ENCODE measurements at places on chromosomes 16 and 17.

GRCh38 chr16:1899641-1900451 lies 18.4 kb downstream of the HS3ST6 start:
- DNase-seq = no peak

GRCh38 chr17:31722251-31723056 lies 136.6 kb downstream of the COPRS start:
- no peak for DNase-seq

DNA sequence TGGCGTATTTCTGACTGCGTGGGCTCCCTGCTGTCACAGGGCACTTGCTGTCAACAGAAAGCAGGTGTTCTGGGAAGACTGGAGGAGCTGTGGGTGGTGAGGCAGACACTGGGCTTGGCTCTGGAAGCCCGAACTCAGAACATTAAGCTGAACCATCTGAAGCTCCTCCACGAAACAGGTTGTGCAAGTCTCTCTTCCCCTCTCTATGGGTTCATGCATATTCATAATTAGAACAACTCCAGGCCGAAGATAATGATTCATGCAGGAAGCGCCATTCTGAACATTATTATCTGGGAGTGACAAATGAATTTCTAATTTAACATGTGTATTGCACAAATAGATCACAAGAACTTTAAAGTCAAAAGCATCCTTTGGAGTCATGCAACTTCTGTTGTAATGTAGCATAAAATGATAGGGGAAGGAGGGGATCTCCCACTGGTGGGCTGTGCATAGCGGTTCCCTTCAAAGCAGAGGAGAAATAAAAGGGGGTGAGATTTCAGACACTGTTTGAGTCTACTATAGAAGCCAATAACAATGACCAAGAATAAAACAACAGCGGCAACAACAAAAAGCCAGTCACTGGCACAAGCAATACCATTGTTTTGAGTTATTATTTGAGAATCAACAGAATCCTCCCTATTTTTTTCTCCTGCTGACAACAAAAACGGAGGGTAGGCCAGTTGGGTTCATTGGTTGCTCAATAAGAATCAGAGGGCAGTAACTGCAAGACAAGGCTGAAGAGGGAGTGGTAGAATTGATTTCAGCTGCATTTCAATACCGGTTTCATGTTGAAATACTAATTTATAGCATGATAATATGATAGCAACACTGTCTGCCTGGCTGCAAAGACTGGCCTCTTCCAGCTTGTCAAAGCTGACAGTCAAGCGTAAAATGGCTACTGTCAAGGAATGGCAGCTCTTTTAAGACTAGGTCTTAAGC lies 407.3 kb downstream of the XYLT1 start:
- no peak for DNase-seq

DNA sequence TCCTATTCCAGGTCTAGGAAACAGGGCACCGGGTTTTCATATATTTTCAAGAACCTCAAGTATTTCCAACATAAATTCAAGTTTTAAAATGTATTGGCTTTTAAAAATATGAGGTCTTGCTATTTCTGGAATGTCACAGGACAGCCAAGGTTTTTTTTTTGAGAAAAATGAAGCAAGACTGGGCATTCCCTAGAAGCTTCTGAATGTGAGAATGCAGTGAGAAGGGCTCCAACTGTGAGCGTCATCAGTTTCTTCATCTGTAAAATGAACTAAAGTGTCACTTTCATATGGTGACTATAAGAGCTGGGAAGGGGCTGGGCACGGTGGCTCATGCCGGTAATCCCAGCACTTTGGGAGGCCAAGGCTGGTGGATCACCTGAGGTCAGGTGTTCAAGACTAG lies 455.8 kb upstream of the MAF start:
- no peak for DNase-seq

DNA sequence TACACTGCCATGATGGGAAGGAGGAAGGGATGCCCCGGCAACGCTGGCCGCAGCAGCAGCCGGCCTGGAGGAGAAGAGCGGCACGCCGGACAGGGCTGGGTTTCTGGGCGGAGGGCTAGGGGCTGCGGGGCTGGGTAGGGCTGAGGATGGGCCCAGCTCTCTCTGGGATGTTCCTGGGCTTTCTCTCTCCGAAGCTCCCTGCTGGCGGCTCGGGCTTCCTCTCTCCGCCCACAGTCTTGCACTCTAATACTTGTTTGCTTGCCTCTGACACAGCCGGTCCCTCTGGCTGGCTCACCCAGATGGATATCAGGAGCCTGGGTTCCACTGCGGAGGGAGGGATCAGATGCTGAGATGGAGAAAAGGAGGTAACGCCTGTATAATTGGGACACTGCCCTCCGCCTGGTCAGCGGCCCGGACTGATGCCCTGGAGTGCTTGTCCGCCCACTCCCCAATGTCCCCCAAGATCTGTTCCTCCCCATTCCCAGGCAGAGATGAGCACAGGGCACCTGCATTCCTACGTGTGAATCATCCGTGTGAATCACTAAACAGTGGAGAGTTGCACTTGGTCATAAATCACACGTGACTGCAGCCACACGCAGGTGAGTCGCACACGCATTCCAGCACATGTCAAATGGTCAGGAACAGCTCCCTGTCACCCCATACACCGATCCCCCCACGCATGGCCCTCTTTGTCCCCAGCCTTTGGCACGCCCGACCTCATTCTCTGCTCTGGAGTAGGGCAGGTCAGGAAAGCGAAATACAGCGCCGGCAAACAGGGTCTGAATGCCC lies at the start of gene ALOXE3:
Gene ALOXE3 (minus strand): TSS at position 535 of the 789 bp plus-strand sequence. CDS start 524 bp downstream, at position 11.
- DNase-seq = peak; percentile 45

DNA sequence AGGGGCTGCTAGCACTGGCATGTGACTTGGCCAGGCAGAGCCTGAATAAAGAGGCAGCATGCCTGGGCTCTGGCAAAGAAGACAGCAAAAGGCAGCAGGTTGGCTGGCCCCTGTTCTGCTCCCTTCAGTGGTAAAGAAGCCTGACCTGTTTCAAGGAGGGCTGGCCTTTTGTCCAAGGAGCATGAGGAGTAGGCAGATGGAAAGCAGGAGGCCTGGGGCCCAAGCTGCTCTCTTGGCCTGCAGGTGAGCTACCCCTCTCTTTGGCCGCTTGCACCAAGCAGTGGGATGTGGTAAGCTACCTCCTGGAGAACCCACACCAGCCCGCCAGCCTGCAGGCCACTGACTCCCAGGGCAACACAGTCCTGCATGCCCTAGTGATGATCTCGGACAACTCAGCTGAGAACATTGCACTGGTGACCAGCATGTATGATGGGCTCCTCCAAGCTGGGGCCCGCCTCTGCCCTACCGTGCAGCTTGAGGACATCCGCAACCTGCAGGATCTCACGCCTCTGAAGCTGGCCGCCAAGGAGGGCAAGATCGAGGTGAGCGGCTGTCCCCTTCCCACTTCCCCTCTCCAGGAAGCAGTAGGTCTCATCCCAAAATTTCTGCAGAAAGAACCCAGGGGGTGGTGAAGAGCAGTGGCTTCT lies 8.0 kb downstream of the TRPV2 start:
- no peak for DNase-seq

GRCh38 chr17:7929158-7930023 lies at the start of gene KCNAB3:
Gene KCNAB3 (minus strand): TSS chr17:7929856. CDS start chr17:7929435, 421 bp downstream.
- peak; percentile 69 for DNase-seq

- peak; percentile 48 for DNase-seq
Observed at GRCh38 chr17:76540381-76541300, 797 bp downstream of the PRCD start.

DNA sequence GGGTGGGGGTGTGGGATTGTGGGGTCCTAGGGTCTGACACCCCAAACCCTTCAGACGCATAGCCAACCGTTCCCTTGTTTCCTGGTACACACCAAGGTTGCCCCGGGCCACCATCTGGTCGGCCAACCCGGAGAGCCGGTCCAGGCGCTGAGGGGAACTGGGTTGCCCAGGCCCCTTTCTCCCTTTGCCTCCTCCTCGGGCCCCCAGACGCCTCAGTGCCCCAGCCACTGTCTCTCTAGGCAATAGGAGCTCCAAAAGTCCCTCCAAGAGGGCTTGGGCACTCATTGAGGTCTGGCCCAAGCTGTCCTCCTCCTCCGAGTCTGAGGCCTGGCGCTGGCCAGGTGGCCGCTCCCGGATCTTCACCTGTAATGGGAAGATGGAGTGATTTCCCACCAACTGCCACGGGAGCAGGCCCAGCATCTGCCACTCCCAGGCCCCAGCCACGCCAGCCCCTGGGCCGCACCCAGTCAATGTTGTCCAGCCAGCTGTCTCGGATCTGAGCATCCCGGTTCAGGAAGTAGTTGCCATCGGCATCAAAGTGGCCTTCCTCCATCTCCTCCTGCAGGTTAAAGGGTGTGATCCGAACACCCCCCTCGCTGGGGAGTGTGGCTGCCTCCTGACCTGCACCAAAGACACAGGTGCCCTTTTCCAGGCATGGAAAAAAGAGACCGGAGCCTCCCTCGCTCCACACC lies 1.5 kb downstream of the CD2BP2 start:
- DNase-seq = no peak

DNA sequence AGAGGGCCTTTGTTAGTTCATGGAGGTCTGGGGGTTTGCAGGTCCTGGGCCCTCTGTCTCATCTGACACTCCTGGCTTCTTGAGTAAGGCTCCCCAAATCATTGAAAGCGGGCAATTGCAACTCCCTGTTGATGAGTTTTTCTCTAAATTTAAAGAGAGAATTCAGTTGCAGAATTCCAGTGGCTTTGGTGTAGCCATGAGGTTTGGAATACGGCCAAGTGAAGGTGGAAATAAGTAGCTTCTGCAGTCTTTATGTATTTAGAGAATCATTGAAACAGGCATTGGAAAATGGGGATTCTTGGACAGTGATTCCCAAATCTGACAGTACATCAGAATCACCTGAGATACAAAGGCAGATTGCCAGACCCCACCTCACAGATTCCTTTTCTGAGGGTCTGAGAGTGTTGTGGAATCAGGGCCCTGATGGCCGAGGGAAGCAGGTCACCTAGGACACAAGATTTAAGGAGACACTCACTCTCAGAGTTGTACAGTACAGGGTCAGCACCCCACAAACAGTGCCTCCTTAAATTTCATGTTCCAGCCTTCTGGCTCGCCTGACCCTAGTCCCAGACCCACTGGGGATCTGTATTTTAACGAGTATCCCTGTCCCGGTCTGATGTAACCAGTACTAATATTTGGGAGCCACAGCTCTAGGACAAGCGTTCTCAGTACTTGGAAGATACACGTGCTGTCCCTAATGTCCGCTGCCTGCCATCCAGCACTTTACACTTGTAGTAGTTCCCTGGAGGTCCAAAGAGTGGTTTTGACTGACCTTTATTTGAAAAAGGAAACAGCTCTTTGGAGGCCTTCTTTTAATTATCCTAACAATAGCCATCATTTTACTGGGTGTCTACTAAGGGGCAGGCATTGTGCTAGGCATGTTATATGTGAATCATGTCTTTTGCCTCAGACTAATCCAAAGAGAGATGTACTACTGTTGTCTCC lies 37.8 kb downstream of the YPEL2 start:
- DNase-seq = no peak

- DNase-seq = no peak
Observed at GRCh38 chr17:60874772-60875171, 197.1 kb downstream of the BCAS3 start.

Data from activated CD4-positive, alpha-beta T cell treated with anti-CD3 and anti-CD28 coated beads for 48 hours (primary cell).